ENCODE measurements at places on chromosomes 16 and 17. TPM values are rescaled to one million over a fixed set of nuclear protein-coding genes. Genes with fewer than 3 reads are reported as not detected.

SP2 gene
- total RNA-seq = 31.6 TPM

CD7 gene
- 67.8 TPM for total RNA-seq

EFNB3 gene
- not detected for total RNA-seq

RGS11 gene
- total RNA-seq = not detected

LITAFD gene
- total RNA-seq = not detected

TCAP gene
- 8.5 TPM for total RNA-seq

CDRT15 gene
- not detected for total RNA-seq

NKD1 gene
- 5.9 TPM for total RNA-seq

ODAD4 gene
- not detected for total RNA-seq

IRX5 gene
- total RNA-seq = not detected

- no peak for DNase-seq
Observed at GRCh38 chr17:5560361-5560988, 23.8 kb downstream of the NLRP1 start.

DNA sequence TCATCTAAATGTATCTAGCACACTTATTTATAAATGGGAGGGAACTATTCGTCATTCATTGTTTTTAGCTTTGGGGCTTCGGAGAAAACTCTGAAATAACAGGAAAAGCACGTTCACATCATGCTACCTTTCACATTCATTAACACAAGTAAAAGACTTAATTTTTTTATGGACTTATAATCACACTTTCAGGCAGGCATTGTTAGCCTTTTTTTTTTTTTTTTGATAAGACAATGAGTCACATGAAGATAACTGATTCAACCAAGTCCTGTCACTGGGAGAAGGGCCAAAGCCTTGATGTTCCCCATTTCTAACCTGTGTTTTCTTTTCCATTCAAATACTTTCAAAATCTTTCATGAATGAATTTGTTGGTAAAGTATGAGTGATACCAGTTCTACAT is 631.3 kb upstream of the CA10 start:
- DNase-seq = no peak

GRCh38 chr17:39200957-39201510 is 951 bp downstream of the RPL19 start:
- DNase-seq = no peak

DNA sequence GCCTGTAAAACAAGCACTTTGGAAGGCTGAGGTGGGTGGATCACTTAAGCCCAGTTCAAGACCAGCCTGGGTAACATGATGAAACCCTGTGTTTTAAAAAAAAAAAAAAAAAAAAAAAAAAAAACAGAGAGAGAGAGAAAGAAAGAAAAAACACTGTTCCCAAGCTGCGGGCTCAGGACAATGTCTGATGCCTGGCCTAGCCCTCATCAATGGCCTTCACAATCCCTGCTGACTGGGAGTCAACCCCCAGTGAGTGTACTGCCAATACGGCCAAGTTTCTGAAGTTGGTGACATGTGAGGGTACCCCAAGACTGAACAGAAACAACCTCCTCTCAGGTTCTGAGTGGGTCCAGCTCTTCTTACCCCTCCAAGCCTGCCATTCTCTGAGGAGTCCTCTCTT is 116.5 kb downstream of the ZNF778 start:
- DNase-seq = no peak
